ENCODE measurements at places on chromosomes 11 and 22. TPM values are rescaled to one million over a fixed set of nuclear protein-coding genes. Genes with fewer than 3 reads are reported as not detected.

DNA sequence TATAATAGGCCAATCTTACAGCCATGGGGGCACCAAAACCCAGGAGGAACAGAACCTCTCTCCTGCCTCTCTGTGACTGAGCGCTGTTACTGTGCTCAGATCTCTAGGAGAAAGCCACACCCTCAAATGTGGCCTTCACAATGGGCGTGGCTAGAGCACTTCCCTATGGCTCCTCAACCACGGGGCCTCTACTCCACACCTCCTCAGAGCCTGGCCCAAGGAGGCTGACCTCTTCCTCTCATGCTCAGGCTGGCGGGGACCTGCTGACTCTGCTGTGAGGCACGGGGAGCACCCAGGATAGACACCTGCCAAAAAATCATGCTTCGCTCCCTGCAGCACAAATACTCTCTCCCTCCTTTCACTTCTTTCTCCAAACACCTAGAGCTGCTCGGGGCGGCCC, 41.0 kb downstream of the C11orf58 start:
- DNase-seq: no peak

The ME3 gene
- total RNA-seq: 35.3 TPM

DNA sequence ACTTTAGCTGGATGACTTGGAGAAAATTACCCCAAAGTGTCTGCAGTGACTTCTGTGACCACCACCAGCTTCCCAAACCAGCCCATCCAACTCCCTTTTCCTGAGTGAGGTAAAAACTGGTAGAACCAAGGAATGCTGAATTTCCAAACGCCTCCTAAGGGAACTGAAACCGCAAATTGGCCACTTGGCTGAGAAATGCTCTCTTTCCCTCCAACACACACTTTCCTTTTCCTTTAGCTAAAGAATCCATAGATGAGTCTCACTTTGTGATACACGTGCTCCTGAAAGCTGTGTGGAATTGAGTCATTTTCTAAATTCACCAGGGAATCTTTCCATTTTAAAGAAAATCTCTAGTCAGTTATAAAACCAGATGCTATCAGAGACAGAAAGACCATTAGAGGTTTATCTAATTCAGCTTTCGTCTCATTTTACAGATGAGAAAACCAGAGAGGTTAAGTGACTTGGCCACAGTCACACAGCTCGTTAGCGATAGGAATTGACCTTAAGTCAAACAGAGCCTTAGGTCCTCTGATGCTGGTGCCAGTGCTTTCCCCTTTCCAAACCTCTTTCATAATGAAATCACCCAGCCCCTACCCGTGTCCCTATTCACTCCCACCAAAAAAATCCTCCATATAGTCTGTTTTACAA, 137.2 kb downstream of the COMMD9 start:
- DNase-seq: no peak

The CHST1 gene
- total RNA-seq: 1.5 TPM

DNA sequence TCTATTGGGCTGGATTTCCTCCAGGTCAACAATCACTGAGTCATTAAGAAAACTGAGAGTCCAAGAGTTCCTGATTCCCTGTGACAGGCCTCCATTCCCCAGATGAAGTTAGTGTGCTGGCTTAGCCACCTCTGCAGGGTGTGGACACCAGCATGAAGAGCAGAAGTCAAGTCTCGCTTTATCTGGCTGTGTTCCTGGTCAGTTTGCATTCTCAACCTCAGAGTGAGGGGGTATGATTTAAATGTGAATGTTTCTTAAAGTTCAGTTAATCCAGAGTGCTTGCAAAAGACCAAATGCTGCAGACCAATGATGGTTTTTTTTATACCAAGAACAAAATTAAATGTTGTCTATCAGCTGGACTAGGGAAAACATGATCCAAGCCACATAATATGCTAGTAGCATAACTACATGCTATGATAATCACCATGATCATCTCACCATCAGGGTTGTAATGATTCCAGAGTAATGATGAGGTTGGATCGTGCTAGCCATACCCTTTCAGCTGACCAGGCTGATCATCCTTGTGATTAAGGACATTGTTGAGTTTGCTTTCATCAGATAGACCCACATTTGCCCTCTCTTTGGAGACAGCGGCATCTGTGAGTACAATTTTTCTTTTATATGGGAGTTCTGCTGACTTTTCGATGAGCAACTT, 145.8 kb upstream of the ARHGAP20 start:
- no peak for DNase-seq

The NAV2 gene
- total RNA-seq: 19.2 TPM

- peak; percentile 33 for DNase-seq
These were observed 115.6 kb downstream of the SLC1A2 start for GRCh38 chr11:35303596-35304385.

GRCh38 chr22:31282748-31283468, 9.4 kb downstream of the PIK3IP1 start:
- no peak for DNase-seq

GRCh38 chr11:9076046-9076445, 15.4 kb downstream of the SCUBE2 start:
- DNase-seq: no peak

GRCh38 chr11:78291503-78292108, 102.9 kb downstream of the USP35 start:
- no peak for DNase-seq

The AMOTL1 gene
- 46.9 TPM for total RNA-seq

GRCh38 chr11:2215561-2216399, 44.2 kb upstream of the TH start:
- DNase-seq: no peak

GRCh38 chr11:19389787-19390303, 149.1 kb upstream of the E2F8 start:
- DNase-seq: peak; percentile 53
